ENCODE measurements at places on chromosomes 16 and 17.

DNA sequence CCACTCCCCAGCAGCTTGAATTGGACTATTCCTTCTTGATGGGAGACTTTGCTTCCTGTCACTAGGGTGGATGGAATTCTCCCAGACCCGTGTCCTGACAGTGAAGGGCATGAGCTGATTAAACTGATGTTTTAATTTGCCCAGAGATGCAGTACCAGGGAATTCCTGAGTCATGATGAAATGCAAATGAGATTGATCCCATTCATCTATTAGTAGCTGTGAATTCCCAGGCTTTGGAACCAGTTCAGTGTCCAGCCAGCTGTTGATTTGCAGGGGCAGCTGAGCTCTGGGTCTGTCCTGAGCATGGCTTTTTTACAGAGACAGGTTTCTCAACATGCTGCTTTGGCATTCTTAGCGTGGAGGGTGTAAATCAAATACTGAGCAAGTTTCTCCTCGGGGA, 157.9 kb downstream of the PITPNC1 start:
- DNase-seq, result no peak

DNA sequence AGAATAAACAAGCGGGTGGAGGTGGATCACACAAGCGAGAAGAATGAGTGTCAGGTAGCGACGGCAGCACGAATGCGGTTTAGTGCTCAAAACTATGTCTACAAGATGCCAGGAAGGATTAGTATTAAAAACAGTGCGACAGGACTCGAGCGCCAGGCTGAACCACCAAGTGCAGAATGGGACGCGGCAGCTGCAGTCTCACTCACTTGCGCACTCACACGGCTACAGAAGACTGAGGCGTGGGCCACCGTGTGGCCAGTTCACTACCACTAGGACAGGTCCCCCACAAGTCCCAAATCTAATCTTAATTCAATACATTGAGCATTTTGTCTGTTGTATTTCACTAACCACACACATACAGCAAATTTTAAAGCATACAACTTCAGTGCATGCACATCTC, 35.7 kb upstream of the TRAP1 start:
- no peak for DNase-seq

DNA sequence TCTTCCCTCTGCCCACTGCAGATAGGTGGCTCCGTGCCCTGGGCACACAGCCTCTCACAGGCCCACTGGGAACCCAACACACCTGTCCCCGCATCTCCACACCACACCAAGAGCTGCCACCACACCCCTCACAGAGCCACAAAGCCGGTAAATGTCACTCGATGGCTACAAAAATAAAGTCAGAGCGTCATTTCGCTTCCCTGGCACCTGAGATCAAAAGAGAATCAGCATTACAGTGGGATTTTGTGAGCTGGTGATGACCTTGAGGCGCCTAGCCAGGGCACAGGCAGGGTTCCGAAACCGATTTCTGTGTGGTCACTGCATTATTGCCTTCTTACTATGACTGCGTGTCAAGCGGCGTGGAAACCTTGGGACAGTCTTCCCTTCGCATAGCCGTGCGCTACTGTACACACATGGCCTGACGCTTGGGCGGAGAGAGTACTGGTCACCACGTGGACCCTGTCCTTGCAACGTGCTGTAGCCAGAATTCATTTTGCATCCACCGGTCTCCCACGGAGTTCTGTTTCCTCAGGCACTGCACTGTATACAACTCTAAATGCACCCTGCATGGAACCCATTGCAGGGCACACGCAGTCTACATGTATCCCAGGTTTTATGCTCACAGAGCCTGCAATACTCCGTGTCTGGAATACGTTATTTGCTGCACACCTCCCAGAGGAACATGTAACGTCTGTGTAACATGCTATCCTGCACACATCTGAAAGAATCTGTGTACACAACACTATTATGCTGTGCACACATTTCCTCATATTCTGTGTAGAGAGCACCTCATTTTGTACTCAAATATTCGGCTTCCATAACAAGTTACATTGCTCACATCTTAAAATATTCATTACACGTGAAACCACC, 5.8 kb upstream of the FOXF1 start:
- DNase-seq, result no peak

DNA sequence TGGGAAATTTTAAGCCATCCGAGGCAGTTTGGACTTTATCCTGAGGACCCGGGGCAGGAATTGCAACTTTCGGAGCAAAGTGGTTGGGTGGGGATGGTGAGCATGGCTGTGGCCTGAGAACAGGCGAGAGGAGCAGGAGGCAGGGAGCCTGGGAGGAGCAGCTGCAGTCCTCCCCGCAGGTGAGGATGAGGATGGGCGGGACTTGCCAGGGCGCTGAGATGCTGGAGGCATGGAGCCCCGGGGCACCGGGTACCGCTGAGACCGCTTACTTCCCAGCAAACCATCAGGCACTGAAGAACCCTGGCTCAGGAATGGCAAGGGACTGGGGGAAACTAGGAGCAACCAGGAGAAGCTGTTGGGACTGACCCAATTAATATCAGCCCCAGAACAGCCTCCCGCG, 210.8 kb downstream of the GSG1L start:
- DNase-seq, result no peak

- no peak for DNase-seq
These were observed 48.2 kb upstream of the FOXJ1 start for GRCh38 chr17:76189247-76189646.

- DNase-seq, result no peak
These were observed 28.0 kb downstream of the PEMT start for GRCh38 chr17:17563530-17563929.

DNA sequence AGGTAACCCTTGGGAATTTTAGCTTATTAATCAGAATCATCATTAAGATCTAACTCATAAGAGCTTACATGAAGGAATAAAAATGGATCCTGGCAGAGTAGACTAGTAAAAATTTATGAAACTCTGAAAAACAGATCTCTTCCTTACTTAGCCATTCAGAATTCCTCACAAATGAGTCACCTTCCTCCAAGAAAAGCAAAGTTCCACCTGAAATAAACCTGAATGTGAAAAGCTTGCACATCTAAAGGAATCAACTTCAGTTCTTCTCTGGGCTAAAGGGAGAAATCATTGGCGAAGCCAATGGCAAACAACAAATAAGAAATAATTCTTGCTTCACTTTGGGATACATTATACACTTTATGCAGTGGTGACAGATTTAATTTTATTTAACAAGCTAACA, 22.7 kb downstream of the MYO1D start:
- no peak for DNase-seq

DNA sequence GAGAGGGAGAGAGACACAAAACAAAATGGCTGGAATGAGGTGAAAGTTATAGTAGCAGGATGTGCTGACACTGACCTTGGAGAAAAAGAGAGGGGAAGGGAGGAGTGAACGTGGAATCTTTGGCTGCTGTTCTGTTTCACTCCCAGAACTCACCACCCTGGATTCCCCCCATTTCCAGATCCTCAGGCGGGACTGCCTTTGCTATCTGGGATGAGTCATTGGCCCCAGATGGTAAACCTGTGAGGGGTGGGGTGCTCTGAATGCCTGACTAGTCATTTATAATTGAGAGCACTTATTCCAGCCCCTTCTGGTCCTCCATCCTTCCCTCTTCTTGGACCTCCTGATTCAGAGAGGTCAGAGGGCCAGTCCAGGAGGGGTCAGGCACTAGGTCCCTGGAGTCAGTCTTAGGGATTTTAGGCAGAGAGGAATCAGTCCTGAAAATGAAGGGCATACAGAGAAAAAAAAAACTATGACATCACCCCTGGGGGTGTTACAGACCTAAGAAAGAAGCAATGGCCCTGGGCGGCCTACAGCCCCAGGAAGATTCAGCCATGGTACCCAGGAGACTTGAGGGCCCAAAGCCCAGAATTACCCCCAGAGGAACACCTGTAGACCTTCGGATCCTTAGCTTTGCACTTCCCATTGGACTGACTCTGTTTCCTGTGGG, 2.2 kb upstream of the ZG16 start:
- no peak for DNase-seq

- DNase-seq, result no peak
These were observed 8.2 kb downstream of the NPTX1 start for GRCh38 chr17:80468242-80468641.

DNA sequence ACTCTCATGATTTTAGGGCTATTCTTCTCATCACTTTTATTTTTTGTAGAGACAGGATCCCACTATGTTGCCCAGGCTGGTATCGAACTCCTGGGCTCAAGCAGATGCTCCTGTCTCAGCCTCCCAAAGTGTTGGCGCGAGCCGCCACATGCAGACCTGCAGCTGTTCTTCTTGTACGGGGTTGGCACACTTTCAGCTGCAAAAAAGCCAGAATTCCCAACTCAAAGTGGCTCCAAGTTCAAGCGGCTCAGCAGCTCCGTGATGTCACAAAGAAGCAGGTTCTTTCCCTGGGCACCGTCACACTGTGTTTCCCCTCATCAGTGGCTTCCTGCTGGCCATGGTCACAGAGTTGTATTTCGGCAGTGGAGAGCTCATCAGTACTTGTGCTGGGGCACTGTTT, 6.7 kb upstream of the SBK1 start:
- no peak for DNase-seq

GRCh38 chr17:31573047-31573446, 181.6 kb downstream of the RAB11FIP4 start:
- no peak for DNase-seq

DNA sequence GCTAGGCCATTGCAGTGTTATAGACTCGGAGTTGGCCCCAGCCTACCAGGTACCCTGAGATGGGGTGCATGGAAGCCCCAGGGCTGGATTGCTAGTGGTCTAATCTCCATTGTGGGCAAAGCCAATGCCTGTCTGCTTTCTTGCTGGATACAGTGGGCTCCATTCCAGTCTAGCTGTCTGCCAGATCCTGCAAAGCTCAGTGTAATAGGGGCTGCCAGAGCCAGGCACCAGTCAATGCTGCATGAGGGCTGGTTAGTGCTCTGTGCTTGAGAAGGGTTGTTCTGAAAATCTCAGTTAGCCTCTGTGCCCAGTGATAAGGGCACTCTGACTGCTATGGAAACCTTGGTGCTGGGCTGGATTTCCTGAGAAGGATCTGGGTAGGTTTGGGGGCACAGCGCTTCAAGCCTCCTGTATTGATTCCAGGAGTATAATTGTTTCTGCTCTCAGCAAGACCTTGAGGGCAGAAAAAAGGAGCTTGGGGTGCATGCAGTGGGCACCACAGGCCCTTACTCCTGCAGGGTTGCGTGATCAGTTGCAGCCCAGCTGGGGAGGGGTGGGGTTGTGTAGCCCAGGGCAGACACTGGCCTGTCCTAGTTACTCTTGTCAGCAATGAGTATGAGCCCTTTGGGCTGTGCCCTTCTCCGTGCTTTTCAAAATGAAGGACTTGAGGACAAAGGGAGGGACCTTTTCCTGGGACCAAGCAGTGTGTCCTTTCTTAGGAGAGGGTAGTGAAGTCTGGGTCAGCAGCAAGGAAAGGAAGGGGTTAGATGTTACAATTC, 19.0 kb downstream of the SMPD3 start:
- DNase-seq, result no peak

GRCh38 chr16:74767749-74768148, 6.9 kb downstream of the FA2H start:
- DNase-seq, result no peak

- DNase-seq, result no peak
These were observed 453.3 kb downstream of the WWOX start for GRCh38 chr16:78552716-78553115.

- DNase-seq, result no peak
These were observed 33.7 kb downstream of the GINS3 start for GRCh38 chr16:58425756-58426494.

- no peak for DNase-seq
These were observed 11.9 kb upstream of the TCAP start for GRCh38 chr17:39653316-39653661.

GRCh38 chr17:34370376-34370996, 7.5 kb upstream of the CCL1 start:
- no peak for DNase-seq

DNA sequence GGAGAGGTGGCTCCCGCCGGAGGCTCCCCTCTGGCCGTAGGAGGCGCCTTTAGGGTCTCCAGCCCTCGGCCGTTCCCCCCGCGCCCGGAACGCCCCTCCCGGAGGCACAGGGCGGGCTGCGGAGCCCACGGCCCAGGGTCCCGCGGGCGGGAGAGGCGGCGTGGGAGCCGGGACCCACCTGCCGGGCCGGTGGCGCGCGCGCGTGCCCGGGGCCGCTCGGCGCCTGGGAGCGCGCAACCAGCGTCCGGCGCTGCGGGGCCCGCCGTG, at the start of gene MIF4GD:
Gene MIF4GD, minus strand, starts transcription at position 266 of the 267 bp plus-strand sequence. CDS start 1,036 bp downstream, outside the sequence.
- DNase-seq, result no peak

- DNase-seq, result no peak
These were observed 15.8 kb downstream of the GPR179 start for GRCh38 chr17:38327936-38328335.

GRCh38 chr17:50319306-50320004, 26.5 kb upstream of the XYLT2 start:
- DNase-seq, result no peak

DNA sequence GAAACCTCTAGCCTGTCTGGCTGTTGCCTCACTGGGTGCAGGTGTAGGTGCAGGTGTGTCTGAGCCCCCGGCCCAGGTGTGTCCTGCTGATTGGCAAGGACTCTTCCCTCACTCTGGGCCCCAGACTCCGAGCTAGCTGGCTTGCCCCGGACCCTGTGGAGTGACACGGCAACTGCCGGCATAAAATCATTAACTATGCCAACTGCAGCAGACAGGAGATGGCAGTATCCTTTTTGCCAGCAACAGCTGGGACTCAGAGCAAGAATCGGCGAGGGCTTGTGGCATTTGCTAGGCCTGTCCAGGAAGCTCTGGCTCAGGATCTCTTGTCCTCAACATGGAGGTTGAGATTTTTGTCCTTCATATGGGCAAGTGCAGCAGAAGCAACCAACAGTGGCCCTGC, 20.8 kb downstream of the CIAPIN1 start:
- no peak for DNase-seq

DNA sequence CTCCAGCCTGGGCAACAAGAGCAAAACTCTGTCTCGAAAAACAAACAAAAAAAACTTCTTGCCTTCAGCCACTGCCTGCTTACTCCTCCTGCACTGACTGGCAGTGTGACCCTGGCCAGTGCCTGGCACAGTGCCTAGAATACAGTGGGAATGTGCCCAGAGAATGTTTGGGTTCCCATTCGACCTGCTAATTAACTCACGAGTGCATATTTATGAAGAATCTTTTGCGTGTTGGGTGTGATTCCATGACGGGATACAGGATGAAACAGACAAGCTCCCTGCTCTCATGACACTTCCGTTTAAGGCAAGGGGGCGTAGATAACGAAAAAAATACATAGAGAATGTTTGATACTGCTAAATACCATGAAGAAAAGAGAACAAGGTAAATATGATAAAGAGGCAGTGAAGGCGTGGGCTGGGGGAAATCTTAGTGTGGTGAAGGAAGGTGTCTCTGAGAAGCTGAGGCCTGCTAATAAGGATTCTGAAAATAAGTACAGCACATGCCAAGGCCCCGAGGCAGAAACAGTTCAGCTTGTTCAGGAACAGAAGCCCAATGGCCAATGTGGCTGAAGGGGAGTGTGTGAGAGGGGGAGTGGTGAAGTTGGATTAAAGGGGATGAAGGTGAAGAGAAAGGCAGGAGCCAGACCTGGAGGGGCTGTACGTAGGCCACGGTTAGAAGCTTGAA, 4.3 kb downstream of the ABI3 start:
- DNase-seq, result peak; percentile 55
